ENCODE measurements at places on chromosomes 7 and 10. TPM values are rescaled to one million over a fixed set of nuclear protein-coding genes. Genes with fewer than 3 reads are reported as not detected.

DNA sequence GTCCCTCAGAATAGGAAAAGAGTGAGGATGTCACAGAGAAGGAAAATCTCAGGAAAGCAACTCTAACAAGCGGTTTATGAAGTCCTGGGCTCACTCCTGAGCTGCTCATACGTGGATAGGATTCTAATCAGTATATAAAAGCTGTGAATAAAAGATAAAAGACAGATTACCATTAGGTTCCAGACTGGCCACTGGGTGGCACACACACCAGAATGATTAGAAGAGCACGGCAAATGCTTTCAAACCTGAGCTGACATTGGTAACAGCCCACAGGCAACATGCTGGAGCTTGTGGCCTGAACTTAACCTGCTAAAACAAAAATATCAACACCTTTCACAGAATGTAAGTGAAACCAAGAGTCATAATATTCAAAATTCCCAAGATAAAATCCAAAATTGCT lies 370.8 kb downstream of the GRID1 start:
- H3K36me3 ChIP-seq = no peaks in the 10 kb centered on the region
- no peak for DNase-seq
- no peaks in the 10 kb centered on the region for H3K27me3 ChIP-seq

- H3K4me3 ChIP-seq = no peak overlapping the region
- no peak for DNase-seq
- no peaks in the 10 kb centered on the region for H3K27me3 ChIP-seq
- no peak overlapping the region for H3K27ac ChIP-seq
- no peaks in the 10 kb centered on the region for H3K4me1 ChIP-seq
These were observed 825.2 kb downstream of the REEP3 start for GRCh38 chr10:64346389-64346788.

DNA sequence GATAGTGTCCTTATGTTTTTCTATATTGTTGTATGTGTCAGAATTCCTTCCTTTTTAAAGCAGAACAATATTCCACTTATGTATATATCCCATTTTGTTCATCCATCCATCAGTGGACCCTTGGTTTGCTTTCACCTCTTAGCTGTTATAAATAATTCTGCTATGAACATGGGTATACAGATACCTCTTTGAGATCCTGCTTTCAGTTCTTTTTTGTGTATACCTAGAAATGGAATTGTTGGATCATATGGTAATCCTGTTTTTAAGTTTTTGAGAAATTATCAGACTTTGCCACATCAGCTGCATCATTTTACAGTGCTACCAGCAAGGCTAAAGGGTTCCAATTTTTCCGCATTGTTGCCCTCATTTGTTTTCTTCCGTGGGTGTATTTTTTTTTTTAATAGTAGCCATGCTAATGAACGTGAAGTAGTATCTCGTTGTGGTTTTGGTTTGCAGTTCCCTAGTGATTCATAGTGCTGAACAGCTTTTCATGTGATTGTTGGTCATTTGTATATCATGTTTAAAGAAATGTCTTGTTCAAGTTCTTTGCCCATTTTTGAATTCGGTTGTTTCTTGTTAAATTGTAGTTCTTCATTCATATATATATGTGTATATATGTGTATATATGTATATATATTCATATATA lies 87.8 kb downstream of the LCOR start:
- DNase-seq = no peak
- H3K27me3 ChIP-seq = no peaks in the 10 kb centered on the region
- no peaks in the 10 kb centered on the region for H3K4me1 ChIP-seq
- H3K4me3 ChIP-seq = no peak overlapping the region
- no peak overlapping the region for H3K27ac ChIP-seq

The CALHM1 gene
- 0.57 TPM for total RNA-seq

DNA sequence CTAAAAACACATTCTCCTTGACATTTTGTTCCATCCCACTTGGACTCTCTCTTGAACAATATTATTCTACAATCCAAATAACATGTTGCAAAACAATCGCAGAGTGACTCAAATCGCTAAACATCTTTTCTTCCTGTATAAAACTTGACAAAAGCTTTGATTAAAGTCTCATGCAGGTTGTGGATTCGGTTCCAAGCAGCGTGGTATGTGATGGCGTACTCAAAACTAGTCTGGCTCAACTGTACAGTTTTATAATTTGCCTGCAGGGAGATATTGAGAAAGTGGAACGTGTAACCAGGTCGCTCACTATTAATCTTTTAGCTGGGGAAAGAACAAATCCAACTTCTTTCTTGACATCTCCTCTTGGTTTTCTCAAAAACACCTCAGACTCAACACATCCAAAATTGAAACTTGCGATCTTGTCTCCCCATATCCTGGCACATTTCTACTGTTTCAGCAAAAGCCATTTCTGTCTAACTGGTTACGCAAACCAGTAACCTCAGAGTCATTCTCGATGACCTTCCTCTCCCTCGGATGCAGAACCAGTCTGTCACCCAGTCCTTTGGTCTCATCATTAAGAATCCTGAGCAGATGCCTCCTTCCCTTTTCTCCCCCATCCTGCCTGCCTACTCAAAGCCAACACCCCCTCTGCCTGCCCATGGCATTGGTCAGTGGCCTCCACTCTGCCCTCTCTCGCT lies 100.1 kb downstream of the CACNB2 start:
- H3K4me3 ChIP-seq = no peak overlapping the region
- H3K27ac ChIP-seq = no peak overlapping the region
- H3K27me3 ChIP-seq = no peaks in the 10 kb centered on the region
- H3K36me3 ChIP-seq = no peaks in the 10 kb centered on the region
- no peak for DNase-seq

DNA sequence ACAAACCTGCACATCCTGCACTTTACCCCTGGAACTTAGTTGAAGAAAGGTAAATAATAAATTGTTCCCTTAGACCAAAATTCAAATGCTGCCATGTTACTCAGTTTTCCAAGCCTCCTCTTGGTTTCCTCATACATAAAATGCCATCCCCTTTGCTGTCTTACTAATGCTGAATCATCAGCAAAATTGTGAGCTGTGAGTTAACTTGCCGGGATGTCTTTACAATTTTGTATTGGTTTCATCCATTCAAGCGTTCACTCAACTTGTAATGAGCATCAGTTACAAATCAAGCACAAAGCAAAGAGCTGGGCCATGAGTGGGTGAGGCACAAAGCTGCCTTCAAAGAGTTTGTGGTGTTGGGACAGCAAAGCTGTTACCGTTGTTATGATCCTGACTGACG lies 395.8 kb upstream of the ZMIZ1 start:
- no peaks in the 10 kb centered on the region for H3K4me1 ChIP-seq
- H3K36me3 ChIP-seq = no peaks in the 10 kb centered on the region
- no peaks in the 10 kb centered on the region for H3K27me3 ChIP-seq
- no peak overlapping the region for H3K27ac ChIP-seq
- no peak for DNase-seq

GRCh38 chr10:13272164-13272571 lies 27.7 kb downstream of the PHYH start:
- H3K4me1 ChIP-seq = no peaks in the 10 kb centered on the region
- no peaks in the 10 kb centered on the region for H3K27me3 ChIP-seq
- no peaks in the 10 kb centered on the region for H3K36me3 ChIP-seq
- H3K27ac ChIP-seq = no peak overlapping the region
- no peak for DNase-seq

The CYP17A1 gene
- not detected for total RNA-seq

The SPDYE9 gene
- not detected for total RNA-seq

GRCh38 chr7:25613912-25614311 lies 385.6 kb upstream of the NPVF start:
- peak; percentile 6 for DNase-seq
- no peaks in the 10 kb centered on the region for H3K4me1 ChIP-seq
- no peak overlapping the region for H3K27ac ChIP-seq
- no peak overlapping the region for H3K4me3 ChIP-seq

The SH3PXD2A gene
- 7.0 TPM for total RNA-seq

GRCh38 chr7:97126483-97127171 lies 9.1 kb downstream of the SDHAF3 start:
- H3K27me3 ChIP-seq = no peaks in the 10 kb centered on the region
- no peaks in the 10 kb centered on the region for H3K36me3 ChIP-seq
- H3K4me3 ChIP-seq = no peak overlapping the region
- DNase-seq = no peak
- H3K27ac ChIP-seq = no peak overlapping the region
- H3K4me1 ChIP-seq = no peaks in the 10 kb centered on the region

- no peaks in the 10 kb centered on the region for H3K4me1 ChIP-seq
- H3K27me3 ChIP-seq = no peaks in the 10 kb centered on the region
These were observed 554.6 kb upstream of the C7orf33 start for GRCh38 chr7:148035950-148036349.

DNA sequence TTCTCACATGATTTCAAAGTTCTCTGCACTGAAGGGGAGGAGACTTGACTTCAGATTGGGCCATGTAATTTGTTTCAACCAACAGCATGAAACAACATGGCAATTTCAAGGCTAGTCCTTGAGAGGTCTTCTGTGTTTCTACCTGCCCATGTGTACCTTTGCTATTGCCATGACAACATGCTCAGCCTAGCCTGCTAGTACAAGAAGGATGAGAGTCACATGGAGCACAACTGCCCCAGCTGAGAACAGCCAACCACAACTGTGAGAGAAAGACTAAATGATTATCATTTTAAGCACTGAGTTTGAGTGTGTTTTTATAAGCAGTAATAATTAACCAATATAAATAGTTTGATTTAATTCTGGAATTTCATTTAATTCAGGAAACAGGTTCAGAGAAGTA lies 41.9 kb downstream of the ANKMY2 start:
- DNase-seq = no peak
- H3K4me1 ChIP-seq = no peaks in the 10 kb centered on the region
- no peak overlapping the region for H3K4me3 ChIP-seq
- peaks cover 45% of the 10 kb centered on the region for H3K36me3 ChIP-seq

DNA sequence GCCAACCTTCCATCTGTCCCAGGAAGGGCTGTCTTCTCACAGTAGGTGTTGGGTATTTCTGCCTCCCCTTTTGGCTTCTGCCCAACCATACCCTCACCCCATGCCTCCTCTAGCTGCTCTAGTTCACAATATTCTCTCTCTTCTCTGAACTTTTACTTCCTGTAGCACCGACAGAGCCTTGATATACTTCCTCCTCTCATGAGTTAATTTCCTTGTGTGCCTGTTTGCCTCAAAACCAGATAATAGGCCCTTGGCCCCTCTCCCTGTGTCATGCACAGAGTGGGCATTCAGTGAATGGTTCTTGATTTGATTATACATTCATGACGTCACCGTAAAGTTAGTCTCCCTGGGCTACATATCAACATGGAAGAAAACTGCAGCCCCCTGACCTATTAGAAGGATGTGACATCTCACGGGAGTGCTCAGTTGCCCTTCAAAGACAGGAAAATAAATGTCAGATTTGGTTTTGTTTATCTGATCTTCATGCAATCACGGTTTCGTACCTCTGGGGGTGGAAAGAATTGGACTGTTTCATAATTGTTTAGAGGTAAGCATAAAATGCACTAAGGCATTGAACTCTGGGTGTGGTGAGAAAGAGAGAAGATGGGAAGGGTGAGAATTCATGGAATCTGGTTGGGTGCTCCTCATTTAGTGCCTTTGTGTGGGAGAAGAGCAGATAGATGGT lies 127.7 kb downstream of the ITIH5 start:
- no peaks in the 10 kb centered on the region for H3K36me3 ChIP-seq
- DNase-seq = peak; percentile 13
- H3K27ac ChIP-seq = no peak overlapping the region

DNA sequence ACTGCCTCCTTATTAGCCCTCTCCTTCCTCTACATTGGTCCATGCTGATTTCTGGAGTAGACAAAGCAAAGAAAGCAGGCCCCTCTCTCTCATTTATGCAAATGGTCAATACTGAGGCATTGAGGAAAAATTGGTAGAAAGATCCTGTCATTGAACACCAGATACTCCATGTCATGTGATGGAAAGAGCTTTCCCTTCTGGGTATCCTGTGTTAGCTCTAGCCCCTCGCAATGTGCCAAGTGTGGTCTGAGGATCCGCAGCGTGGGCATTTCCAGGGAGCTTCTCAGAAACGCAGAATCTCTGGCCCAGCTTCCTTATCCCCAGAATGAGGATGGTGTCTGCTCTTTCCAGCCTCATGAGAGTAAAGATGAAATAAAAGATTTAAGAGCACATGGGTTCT lies 159.1 kb downstream of the CREB5 start:
- no peak overlapping the region for H3K27ac ChIP-seq
- DNase-seq = no peak
- H3K4me1 ChIP-seq = no peaks in the 10 kb centered on the region
- H3K36me3 ChIP-seq = no peaks in the 10 kb centered on the region

The ZNF853 gene
- 12.0 TPM for total RNA-seq

- no peak for DNase-seq
- no peaks in the 10 kb centered on the region for H3K36me3 ChIP-seq
- H3K4me1 ChIP-seq = peaks cover 14% of the 10 kb centered on the region
- no peak overlapping the region for H3K4me3 ChIP-seq
- no peak overlapping the region for H3K27ac ChIP-seq
These were observed 204.0 kb upstream of the AOAH start for GRCh38 chr7:36928311-36928710.

DNA sequence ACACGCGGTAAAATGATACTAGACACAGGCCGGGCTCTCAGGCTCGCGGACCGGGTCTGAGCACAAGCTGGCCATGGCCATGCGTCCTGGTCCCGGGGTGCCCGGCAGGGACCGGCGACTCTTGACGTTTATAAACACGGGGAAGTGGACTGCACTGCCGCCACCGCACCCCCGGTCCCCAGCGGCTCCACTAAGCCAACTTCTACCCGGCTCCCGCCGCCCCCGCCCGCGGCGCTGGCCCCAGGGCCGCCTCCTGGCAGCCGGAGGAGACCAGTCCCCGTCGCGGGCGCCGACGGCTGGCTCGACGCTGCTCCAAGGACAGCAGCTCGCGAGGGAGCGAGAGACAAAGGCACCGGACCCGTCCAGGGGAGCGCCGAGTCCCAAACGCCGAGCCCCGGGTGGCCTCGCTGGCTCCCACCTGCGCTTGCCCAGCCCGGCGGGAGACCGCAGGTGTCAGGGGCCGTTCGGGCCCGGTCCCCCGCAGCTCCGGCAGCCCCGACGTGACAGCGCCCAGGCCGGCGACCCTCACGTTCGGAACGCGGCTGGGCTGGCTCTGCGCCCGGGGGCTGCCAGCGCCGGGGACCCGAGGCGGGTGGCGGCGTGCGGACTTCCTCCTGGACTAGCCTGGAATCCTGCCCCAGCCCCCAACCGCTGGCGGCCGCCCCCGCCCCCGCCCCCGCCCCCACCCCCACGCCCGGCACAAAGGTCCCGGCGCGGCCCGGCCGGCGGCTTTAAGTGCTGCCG lies 517 bp downstream of the ITGB1 start:
- peak overlapping the region; percentile 64 for H3K4me3 ChIP-seq
- peak overlapping the region; percentile 45 for H3K27ac ChIP-seq
- peaks cover 2% of the 10 kb centered on the region for H3K36me3 ChIP-seq
- H3K27me3 ChIP-seq = no peaks in the 10 kb centered on the region
- peak; percentile 56 for DNase-seq

- H3K27ac ChIP-seq = no peak overlapping the region
- no peak for DNase-seq
- no peak overlapping the region for H3K4me3 ChIP-seq
- H3K4me1 ChIP-seq = peaks cover 8% of the 10 kb centered on the region
These were observed 35.5 kb upstream of the KMT2E start for GRCh38 chr7:104978460-104978859.

- no peak overlapping the region for H3K27ac ChIP-seq
- H3K4me3 ChIP-seq = no peak overlapping the region
- H3K36me3 ChIP-seq = no peaks in the 10 kb centered on the region
- no peaks in the 10 kb centered on the region for H3K4me1 ChIP-seq
- H3K27me3 ChIP-seq = no peaks in the 10 kb centered on the region
These were observed 64.0 kb downstream of the DKK1 start for GRCh38 chr10:52378124-52378523.

The VSTM2A gene
- not detected for total RNA-seq

GRCh38 chr7:17719998-17720397 lies 220.3 kb downstream of the SNX13 start:
- no peaks in the 10 kb centered on the region for H3K27me3 ChIP-seq
- H3K4me1 ChIP-seq = no peaks in the 10 kb centered on the region
- no peak overlapping the region for H3K4me3 ChIP-seq
- H3K36me3 ChIP-seq = no peaks in the 10 kb centered on the region
- DNase-seq = no peak
- H3K27ac ChIP-seq = no peak overlapping the region

Data from natural killer cell (primary cell).